ENCODE measurements at places on chromosomes 12 and 14.

GRCh38 chr12:96720363-96720705 is 186.7 kb upstream of the NEDD1 start:
- DNase-seq, result peak; percentile 33

GRCh38 chr12:82659343-82660207 is 27.1 kb upstream of the TMTC2 start:
- no peak for DNase-seq

DNA sequence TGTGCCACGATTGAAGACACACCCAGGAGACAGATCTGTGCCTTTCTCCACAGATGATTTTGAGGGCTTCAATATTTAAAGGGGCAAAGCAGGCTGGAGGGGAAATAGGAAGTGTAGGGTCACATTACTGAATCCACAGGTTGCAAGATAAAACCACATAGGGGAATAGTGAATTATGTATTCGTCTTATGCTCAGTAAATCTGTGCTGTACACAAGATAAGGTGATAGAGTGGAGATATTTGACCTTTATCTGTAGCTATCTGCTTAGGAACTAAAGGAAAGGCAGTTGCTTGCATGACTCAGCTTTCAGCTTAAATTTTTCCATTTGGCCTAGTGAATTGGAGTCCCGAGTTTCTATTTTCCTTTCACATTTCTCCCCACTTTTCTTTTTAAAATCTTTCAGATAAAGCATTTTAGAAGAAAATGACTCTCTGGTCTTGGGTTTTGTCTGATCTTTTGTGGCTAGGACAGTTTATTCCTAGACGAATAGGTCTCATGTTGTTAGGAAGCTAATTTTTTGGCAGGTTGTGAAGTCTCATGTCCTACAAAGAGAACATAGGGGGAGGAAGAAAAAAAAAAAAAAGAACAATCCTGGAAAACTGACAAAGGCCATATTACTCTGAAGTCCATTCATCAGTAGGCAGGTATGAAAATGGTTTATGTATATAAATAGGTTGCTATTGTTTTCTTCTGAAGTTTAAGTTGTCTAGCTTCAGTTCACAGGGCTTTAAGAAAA is 55.4 kb downstream of the FBXO33 start:
- DNase-seq, result no peak

DNA sequence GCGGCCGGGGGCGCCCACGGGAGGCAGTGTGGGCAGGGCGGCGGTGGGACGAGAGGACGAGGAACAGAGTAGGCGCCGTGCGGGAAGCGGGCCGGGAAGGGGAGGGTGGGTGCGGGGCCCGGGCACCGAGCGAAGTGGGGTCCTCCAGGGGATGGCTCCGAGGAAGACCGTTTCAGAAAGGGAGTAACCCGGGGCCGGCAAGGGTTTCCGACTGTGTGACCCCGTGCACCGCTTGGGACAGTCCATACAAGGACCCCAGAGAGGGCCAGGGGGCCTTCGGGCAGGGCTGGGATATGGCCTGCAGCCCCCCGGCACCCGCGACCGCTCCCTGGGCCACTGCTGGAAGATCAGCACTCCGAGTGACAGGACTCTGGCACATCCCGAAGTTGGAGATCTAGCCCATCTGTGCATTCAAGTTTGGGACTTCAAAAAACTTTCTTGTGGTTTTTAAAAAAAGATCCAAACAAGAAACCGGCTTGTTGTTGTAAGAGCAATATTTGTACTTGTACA is 448 bp downstream of the TSPAN9 start:
- DNase-seq, result no peak

DNA sequence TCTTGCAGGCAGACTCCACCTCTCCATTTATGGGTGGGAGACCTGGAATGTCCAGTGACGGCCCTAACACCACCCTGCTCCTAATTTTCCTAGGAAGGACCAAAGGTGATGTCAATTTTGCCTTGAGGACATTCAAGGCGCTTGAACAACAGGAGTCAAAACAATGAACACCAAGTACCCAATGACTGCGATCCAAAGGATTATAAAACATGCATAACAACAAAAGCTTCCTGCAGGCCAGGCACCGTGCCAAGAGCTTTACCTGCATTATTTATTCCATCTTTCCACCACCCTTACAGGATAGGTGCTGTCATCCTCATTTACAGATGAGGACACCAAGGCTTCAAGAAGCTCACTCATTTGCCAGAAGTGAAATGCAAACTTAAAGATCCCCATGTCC is 15.2 kb upstream of the FOXN3 start:
- DNase-seq, result no peak

GRCh38 chr12:55906056-55906455 is 21.6 kb downstream of the PYM1 start:
- no peak for DNase-seq

- DNase-seq, result no peak
Measured at GRCh38 chr14:77022236-77022852, 6.2 kb downstream of the IRF2BPL start.

DNA sequence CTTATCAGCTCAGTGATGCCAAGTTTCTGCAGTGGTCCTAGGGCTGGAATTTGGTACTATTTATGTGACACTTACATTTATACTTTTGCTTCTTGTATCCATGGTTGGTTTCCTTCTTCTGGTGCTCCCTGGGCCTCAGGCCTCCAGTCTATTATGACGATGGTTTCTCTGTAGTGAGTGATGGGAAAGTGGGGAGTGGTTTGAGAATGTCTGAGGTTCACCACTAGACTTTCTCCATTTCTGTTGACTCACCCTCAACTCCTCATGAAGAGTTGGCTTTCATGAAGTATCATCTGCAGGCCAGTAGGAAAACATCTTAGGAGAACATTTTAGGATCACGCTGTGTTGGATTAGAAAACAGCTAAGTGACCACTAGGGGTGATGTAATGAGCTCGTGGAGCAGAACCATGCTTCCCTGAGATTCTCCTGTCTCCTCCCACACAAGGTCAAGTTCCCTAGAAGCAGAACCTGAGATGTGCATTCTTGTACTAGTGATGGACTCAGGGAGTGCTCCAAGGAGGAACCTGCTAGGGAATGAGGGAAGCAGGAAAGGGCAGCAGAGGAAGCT is 32.1 kb downstream of the RPH3A start:
- no peak for DNase-seq

GRCh38 chr12:105351523-105351922 is 21.0 kb downstream of the C12orf75 start:
- DNase-seq, result no peak

- no peak for DNase-seq
Measured at GRCh38 chr14:76919431-76920330, 93.5 kb downstream of the LRRC74A start.

All from activated CD4-positive, CD25-positive, alpha-beta regulatory T cell treated with anti-CD3 and anti-CD28 coated beads, Interleukin-2, amount 50 U/mL, for 72 hours (primary cell).